Thyroid gland (tissue), 4 donors: ENCODE measurements at places on chromosomes 4 and X.

DNA sequence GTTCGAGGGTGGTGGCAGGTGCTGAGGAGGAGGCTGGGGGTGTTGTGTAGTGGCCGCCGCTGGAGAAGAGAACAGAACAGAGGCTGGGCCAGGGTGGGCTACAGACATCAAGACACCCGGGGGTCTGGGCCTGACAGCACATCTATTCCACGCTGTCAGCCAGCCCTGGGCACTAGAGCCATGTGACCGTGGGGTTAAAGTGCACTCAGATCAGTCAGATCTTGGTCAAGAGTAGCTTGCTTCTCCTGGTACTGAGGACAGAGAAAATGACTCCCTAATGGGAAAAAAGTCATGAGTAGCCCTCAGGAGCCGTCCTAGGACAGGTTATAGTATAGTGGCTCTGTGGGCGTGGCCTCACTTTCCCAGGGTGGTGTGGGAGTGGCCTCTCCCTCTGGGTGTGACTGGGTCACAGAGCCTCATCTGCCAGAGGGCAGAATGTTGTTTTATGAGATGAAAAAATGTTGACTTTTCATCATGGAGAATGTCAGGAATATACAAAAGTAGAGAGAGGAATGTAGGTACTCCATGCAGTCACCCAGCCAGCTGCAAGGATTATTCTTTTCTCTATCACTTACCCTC, 19.4 kb downstream of the TRMT44 start:
- DNase-seq: peak; percentile 29

- DNase-seq: peak; percentile 70
These were observed 3.8 kb downstream of the GABRE start for GRCh38 chrX:151970661-151971060.

DNA sequence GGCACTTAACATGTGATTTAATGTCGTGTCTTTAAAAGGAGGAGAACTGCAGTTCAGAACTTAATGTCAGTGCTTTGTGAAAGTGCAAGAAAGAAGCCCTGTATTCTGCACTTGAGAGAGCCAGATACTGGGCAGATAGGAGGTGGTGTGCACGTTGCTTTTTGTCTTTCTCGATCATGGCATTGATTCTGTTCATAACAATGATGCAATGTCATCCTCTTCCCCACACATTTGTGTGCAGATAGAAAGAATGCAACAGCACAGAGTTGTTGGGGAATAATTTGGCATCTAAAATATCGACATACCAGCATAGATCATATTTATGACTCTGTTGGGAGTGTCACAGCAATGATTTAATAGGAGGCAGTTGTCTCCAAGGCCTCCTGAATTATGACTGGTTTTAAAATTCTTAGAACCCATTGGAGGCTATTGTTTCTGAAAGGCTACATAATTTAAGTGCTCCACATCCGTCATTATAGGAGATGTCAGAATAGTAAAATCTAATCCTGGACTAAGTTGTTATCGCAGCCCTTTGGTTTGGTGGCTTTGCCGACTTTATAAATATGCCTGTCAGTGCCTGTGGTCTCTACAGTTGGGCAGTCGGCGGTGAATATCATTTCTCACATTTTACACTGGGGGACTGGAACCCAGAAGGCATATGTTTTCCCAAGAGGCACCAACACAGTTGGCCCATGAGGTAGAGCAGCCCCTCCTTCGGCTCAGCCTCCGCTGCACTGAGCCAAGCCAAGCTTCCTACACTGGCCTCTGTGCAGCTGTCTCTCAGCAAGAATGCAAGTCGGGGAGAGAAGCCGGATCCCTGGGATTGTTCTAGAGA, 124.9 kb downstream of the PTTG2 start:
- no peak for DNase-seq

DNA sequence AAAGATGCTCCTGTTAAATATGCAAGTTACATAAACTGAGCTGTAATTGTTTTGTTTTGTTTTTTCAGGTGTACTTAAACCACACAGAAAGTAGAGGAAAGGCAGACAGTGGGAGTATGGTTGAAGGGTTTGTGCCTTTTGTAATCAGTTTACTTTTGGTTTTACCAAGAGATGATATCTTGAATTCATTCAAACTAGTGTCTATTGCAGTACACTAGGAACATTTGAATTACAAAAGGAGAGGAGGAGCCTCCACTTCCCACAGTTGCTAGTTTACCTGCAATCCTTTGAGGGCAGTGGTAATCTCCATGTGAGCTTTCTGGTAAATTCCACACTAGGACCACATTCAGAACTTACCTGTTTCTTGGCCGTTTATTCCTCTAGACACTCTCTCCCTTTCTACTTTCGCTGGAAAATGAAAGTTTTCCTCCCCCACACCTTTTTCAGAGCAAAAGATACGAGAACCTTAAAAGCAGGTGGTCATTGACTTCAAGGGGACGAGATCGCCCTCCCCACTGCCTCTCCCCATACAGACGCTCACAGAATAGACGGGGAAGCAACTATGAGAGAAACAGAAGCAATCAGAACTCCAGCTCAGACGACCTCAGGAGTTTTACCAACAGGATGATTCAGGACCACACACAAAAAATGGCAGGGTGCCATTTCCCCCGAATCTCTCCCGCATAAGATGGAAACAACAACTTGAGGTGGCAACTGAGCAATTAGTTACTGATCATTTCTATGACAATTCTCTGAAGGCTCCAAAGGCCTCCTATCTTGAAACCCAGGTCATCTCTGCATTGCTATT, 3.3 kb downstream of the RBM47 start:
- DNase-seq: peak; percentile 37

DNA sequence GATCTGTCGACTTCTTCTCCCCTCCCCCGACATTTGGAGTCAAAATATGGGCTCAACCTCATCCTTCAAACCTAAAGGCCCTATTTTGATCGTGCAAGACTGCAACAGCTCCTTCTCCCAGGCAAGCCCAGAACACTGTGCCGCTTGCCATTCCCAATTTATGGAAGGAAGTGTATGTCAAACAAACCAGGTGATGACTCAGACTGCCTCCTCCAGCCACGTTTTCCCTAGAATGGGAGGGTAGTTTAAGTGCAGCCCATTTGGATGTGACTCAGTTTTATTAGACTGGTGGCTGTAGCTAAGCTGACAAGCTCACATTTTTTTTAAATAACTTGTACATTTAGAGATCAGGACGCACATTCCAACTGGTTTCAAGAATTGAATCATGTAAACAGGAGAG, 570.4 kb upstream of the DIPK2B start:
- no peak for DNase-seq

GRCh38 chr4:86934147-86934770, 552 bp upstream of the AFF1 start:
- no peak for DNase-seq

- DNase-seq: no peak
These were observed 575 bp downstream of the TREX2 start for GRCh38 chrX:153445106-153445855.

DNA sequence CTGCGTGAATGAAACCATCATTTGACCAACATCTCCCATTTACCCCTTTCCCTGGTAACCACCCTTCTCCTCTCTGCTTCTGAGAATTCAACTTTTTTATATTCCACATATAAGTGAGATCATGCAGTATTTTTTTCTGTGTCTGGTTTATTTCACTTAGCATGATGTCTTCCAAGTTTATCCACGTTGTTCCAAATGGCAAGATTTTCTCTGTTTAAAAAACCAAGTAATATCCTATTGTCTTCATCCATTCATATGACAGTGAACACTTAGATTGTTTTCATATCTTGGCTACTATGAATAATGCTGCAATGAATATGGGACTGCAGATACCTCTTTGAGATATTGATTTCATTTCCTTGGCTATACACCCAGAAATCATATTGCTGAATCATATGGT, 362.4 kb upstream of the SLC7A11 start:
- DNase-seq: no peak

DNA sequence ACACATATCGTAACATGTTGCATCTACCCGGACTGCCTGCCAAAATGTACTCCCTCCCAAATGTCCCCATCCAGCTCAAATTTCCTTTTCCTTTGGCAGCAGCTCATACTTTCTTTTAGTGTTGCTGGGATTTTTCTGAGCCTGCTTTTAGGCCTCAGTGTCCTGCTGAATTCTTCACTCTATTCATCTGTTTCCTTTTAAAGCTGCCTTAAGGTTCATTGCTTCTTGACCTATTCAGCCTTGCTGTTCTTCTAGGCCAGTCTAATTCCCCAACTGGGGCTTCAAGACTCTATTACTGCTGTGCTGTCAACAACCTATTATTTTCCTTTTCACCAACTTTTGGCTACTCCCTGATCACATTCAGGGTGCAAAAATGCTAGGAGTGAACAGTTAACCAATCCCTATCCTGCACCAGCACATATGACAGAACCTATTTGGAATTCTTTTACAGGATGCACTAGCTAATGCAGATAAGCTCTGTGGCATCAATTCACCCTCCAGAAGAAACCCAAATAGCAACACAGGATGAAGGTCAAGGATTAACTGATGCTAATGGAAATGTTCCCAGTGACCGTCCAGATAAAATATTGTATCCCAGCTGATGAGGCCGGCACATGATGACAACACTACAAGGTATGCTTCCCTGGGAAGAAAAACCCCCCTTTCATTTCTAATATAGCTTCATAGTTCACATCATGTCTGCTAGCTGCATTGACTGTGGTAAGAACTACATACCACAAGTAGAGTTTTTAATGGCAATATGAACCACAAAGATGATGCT, 114.7 kb upstream of the TTC29 start:
- no peak for DNase-seq

- DNase-seq: no peak
These were observed 12.1 kb downstream of the RPGR start for GRCh38 chrX:38315186-38315585.
